HT-29 (cell line): ENCODE measurements at places on chromosomes 12 and 14. TPM values are rescaled to one million over a fixed set of nuclear protein-coding genes. Genes with fewer than 3 reads are reported as not detected.
A peak's percentile ranks its signal among the peaks of the same experiment; 100 is the strongest.

DNA sequence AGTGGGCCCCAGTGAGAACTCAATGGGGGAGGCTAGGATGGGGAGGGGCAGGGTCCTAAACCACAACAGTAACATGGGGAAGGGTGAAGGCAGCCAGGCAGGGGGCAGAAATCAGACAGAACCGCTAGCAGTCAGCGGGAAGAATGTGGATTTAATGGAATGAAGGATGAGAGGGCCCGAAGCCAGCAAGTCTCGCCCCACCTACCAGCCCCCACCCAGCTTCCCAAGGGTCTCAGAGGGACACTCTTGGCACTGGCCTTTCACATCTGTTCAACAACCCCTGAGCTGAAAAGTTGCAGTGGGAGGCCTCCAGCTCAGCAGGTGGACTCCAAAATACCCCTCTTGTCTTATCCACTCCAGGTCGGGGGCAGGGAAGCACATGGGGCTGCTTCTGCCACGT is 6.5 kb upstream of the SLC6A12 start:
- no peak for DNase-seq

The CCDC197 gene
- total RNA-seq: not detected in 2 replicates

GRCh38 chr14:89915114-89915878 is 39.2 kb downstream of the EFCAB11 start:
- peak; percentile 87 for DNase-seq

DNA sequence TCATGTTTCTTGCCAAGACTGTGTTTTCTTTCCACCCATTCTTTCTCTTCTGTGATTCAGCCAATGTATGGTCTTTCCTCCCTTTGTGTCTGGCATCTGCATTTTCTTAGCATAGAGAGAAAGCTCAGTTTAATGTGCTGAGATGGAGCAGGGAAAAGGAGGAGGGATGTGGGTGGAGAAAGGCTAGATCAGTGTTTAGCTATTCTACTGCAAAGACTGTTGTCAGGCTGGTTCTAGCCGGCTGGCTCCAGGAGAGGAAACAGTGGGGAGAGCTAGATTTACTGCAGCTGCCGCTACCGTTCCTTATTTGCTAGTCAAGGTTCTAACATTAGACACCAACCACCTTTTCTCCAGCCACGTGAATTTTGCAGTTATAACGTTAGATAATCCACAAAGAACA is 5.2 kb upstream of the RIMKLB start:
- DNase-seq: no peak

The CIROP gene
- total RNA-seq: not detected in 2 replicates

The KCNH5 gene
- total RNA-seq: not detected in 2 replicates

GRCh38 chr14:105387530-105387922 is 10.8 kb upstream of the TEX22 start:
- no peak for DNase-seq

The BIN2 gene
- total RNA-seq: 0.42 and 0.56 TPM in 2 replicates

- DNase-seq: no peak
Measured at GRCh38 chr12:15206831-15207389, 14.3 kb downstream of the RERG start.

The SAMD15 gene
- total RNA-seq: 0.20 and 0.23 TPM in 2 replicates

DNA sequence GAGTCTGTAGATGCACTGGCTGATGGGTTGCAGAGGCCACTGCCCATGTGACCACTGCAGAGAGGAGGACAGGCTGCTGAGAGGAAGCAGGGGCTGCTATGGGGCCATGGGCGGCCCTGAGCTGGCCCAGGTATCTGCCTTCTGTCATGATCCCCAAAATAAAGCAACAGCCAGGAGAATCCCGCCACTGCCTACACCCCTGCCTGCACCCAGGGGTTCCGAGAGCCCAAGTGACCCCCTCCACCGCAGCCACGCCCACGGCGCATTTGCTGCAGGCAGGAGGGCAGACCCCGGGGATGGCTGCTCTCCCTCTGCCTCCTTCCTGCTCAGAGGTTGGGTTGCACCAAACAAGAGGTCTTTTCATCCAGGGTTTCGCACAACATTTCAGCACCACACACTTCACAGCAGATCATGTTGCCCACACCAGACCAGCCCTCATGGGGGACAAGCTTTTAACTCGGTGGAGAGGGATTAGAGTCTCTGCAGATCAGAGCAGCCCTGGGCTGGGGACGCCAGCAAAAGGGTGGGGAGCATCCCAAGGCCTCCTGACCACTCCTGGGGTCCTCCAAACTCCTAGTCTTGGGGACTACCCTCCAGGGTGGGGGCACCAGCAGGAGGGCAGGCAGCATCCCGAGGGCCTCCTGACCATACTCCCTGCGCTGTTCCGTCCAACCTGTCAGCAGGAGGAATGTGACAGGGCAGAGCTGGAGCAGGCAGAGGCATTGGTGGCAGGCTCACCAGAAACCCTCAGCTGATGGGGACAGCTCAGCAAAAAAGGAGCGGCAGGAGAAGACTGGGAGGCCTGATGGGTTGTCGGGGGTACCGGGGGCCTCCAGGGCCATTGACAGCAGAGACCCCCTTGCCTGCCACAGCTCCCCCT is 14.1 kb downstream of the CCDC85C start:
- DNase-seq: no peak

- no peak for DNase-seq
Measured at GRCh38 chr12:9980126-9980525, 8.9 kb downstream of the CLEC12A start.

DNA sequence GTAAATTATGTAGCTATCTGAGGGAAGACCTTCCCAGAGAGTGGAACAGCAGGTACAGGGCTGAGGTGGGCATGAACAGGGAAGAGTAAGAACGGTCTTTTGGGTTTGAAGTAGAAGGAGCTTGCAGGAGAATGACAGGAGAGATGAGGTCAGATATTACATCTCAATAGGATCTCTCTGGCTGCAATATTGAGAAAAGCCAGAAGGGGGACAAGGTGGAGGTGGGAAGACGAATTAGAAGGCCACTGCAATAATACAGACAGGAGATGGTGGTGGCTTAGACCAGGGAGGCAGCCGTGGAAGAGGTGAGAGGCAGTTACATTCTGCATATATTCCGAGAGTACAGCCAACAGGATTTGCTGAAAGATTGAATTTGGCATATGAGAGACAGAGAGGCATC is 310.2 kb downstream of the APAF1 start:
- peak; percentile 66 for DNase-seq

- DNase-seq: peak; percentile 45
Measured at GRCh38 chr12:67220065-67220464, 49.1 kb upstream of the CAND1 start.

DNA sequence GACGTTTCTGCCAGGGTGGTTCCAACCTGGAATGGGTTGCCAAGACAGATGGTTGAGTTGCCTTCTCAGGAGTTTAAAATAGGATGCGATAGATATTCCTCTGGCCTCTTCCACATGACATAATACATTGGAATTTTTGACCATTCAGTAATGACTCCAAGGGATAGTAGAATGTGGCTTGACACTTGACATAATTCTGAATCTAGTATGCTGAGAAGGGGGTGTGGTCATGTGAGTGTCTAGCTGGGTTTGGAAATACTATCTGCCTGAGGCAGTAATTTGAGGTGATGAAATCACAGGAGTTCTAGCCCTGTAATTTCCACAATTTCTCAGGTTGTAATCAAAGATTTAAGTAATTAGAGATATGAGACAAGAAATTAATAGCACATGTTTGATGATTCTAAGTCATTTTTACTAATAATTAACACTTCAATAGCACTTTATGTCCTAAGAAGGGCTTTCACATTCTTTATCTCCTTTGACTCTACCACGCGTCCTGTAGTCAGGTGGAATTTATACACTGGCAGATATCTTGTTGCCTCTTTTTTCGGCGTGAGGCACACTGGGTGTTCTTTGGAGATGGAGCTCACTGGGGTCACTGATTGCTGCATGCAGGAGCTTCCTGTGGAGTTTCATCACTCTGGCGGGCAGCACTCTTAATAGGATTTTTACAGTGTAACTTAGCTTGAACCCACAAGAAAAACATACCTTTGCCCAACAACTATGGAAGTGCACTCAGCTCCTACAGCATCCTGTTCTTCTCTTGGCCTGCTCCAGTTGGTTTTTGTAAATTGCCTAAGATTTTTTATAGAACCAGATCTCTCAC is 3.2 kb upstream of the AMIGO2 start:
- DNase-seq: peak; percentile 61

DNA sequence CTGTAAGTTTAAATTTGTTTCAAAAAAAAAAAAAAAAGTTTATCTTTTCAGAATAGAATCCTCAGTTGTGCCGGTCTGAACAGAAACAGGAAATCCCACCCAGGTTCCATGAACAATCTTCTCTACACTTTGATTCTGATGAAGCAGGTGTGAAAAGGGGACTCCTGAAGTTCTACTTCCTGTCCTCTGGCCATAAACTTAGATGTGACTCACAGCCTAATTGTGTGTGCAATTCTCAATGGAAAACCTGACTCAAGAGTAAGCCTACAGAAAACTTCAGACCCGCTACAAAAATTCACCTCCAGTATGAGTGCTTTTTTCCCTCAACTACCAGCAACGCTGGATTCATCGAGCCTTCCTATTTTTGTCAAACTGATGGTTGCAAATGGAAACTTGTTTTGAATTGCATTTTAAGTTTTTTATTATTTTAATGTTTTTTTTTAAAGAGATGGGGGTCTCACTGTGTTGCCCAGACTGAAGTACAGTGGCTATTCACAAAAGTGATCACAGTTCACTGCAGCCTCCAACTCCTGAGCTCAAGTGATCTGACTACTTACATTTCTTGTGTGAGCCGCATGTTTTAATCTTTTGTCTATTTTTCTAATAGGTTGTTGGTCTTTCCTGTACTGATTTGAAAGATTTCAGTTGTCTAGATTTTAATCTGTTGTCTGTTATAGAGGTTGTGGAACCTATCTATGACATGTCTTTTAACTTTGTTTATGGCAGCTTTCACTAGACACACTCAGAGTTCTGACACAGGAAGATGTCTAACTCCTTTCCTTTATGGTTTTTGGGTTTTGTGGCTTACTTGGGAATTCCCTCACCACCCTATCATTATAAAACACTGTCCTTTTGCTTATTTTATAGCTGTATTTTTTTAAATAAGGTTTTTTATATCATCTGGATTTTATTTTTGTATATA is 37.6 kb downstream of the ATG14 start:
- no peak for DNase-seq

- no peak for DNase-seq
Measured at GRCh38 chr14:86013641-86014040, 483.7 kb downstream of the FLRT2 start.

The OVCH1 gene
- total RNA-seq: not detected in 2 replicates

GRCh38 chr12:57586832-57587429 is 4.1 kb upstream of the PIP4K2C start:
- DNase-seq: no peak

- DNase-seq: no peak
Measured at GRCh38 chr14:64107438-64107837, 186.7 kb downstream of the ESR2 start.

DNA sequence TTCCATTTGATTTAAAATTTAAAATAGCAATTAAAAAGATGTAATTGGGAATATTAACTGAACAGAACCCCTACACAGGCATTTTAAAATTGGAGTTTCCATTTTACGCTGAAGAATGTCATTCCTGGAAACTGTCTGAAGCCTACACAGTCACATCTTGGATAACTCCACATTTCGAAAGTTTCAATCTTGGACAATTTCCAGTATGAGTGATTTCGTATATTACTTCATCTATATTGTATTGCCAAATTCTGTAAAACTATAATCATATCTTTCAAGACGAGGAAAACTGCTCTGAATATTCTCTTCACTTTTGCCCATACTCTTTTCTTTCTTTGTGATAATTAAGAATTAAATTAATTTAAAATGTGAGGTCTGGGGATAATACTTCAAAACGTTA is 194.2 kb upstream of the ABCD2 start:
- DNase-seq: no peak

DNA sequence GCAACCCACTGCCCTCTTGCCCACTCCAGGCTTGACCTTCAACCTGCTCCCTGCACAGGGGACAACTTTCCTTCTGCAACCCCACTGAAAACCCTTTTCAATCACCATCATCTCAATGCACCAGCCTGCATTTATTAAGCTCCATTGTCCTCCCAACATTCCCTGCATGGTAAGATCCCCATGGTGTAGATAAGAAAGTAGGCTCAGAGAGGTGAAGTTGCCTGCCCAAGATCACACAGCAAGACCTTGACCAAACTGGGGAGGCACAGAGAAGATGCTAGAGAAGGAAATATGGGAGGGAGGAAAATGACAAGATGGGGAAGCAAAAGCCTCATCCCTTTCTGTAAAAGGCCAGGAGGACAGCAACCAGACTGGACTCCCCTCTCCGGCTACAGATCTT is 9.8 kb downstream of the MSI1 start:
- DNase-seq: no peak

DNA sequence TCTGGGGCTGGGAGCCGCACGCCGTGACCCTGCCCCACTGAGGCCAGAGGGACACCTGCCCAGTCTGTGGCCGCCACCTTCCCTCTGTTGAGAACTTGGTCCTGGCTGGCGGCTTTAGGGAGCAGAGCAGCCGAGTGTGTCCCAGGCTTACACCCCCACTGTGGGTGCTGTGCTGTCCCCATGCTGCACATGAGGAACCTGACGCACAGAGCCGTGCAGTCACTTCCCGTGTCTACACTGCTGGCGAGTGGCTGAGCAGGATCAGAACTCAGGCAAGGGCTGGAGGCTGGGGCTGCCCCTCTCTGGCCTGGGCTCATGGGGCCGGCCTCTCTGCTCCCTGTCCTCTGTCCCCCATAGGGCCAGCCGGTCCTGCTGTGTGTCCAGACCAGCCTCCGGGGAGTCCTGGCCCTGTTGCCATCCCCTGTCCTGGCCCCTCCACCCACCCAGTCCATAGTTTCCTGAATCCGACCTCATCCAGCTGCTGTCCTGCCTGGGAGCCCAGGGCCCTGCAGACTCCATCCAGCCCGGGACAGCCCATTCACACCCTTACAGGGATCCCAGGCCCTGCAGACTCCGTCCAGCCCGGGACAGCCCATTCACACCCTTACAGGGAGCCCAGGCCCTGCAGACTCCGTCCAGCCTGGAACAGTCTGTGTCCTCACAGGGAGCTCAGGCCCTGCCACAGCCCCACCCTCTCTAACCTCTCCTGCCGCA is 10.3 kb downstream of the FBRSL1 start:
- no peak for DNase-seq

- DNase-seq: no peak
Measured at GRCh38 chr12:22283006-22283506, 51.5 kb downstream of the ST8SIA1 start.

- DNase-seq: no peak
Measured at GRCh38 chr12:51911788-51912711, 4.7 kb downstream of the ACVRL1 start.
